Fibroblast of lung (primary cell): ENCODE measurements at places on chromosomes 5 and 9.

DNA sequence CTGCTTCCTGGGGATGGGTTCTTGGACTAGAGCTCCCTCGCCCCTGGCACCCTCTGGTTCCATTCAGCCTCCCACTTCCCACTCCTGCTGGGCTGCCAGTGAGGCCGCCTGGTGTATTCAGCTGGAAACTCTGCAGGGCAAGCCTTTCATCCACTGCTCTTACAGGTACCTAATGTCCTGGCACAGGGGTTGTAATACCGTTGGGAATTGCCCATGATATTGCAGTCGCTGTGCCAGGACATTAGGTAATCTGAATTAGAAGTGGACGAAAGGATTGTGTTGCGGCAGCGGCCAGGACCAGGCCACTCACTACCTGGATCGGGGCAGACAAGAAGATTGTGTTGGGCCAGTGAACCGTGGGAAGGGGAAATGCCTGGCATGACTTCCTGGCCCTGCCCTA lies 13.1 kb downstream of the TMOD1 start:
- no peak for DNase-seq

DNA sequence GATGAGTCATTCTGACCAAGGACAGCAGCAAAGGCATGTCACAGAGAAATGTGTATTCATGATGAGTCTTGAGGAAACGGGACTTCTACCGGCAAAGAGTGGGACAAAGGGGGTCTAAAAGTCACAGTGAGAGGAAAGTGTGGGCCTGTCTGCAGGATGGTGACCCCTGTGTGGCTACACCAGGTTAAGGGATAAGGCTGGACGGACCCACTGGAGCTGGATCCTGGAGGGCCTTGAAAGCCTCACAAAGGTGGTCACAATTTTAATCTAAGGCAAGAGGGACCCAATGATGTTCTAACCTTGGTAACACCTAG lies 176.5 kb downstream of the CDK5RAP2 start:
- no peak for DNase-seq

GRCh38 chr5:81855591-81855990 lies 104.7 kb upstream of the SSBP2 start:
- DNase-seq = no peak

DNA sequence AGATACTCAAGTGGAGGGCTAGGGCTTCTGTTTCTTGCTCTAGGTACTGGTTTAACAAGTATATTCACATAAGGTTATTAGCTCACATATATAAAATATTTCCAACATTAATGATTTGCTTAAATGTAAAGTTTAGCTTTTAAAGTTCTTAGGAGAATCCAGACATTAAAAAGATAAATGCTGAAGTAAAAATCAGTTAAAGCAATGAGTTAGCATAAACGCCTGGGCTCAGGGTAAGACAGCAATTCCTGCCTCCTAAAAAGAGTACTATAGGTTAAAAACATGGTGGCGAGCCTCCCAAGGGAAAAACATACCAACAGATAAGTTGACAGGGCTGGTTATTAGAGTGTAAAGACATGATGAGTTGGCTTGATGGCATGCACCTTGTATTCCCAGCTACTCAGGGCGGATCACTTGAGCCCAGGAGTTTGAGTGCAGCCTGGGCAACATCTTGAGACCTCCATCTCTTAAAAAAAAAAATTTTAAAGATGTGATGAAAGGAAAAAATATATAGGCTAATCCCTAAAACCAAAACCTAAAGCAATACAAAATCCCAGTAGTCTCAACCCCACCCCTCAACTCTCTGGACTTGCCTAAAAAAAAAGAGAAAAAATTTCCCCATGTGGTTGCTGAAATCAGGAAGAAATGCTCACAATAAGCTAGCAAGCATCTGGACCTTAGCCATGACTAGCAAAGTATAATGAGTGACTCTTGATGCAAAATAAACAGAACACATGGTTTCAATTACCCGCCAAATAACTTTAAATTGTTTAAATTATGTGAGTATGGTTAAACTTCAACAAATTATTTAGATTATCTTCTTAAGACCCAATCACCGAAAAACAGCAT lies 3.6 kb downstream of the GOLPH3 start:
- DNase-seq = peak; percentile 96

DNA sequence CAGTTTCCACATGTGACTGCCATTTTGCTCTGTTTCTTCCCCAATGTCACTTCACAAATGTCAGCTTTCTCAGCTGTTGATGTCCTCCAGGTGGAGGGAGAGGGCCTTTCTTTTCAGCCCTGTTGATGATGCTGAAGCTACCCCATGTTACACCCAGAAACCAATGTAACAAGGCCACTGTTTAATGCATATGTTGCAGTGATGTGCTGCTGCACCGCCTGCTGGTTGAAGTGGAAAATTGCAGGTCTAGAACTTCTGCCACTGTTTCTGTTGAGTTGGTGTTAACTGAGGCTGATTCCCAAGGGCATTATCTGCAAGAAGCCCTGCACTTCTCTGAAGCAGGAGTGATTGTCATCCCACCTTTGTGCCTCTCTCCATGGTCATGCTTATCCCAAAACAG lies 428.4 kb downstream of the KDM4C start:
- no peak for DNase-seq

- peak; percentile 38 for DNase-seq
Observed at GRCh38 chr9:37801287-37801850, 772 bp downstream of the DCAF10 start.

- DNase-seq = peak; percentile 15
Observed at GRCh38 chr5:72760259-72760658, 56.2 kb upstream of the TNPO1 start.

DNA sequence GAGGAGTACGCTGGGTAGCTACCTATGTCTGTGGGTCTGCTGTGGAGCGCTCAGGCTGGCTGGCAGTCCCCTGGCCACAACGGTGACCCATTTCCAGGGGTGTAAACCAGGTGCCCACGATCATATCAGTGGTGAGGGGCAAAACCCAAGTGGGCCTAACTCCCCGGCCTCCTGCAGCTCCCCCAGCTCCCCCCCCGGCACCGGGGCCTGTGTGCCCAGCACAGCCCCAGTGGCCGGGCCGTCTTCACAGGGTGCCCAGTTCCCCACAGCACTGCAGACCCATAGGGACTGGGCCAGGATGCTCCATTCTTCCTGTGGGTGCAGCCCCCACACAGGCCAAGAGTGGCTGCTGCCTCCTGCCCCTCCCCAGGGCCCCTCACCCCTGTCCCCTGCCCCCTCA lies 958 bp upstream of the LCN8 start:
- DNase-seq = no peak

GRCh38 chr5:73215531-73215890 lies 42.5 kb downstream of the TMEM174 start:
- DNase-seq = no peak

- no peak for DNase-seq
Observed at GRCh38 chr9:116319480-116319879, 165.9 kb downstream of the PAPPA start.

DNA sequence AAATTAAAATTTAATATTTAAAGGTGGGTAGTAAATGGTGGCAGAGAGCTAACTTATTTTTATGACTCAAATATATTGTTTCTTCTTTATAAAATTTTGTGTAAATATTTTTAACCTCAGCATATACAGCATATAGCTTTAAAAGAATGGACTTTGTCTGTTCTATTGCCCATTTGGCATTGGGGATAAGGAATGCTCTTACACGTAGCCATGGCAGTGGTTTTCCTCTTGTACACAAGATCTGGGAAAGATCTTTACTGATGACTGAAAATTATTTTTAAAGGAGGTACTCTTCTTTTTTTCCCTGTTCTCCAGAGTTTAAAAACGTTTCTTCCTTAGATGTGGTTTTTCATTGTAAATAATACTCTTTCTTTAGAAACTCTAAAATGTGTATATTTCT lies 75.0 kb downstream of the PBX3 start:
- no peak for DNase-seq

DNA sequence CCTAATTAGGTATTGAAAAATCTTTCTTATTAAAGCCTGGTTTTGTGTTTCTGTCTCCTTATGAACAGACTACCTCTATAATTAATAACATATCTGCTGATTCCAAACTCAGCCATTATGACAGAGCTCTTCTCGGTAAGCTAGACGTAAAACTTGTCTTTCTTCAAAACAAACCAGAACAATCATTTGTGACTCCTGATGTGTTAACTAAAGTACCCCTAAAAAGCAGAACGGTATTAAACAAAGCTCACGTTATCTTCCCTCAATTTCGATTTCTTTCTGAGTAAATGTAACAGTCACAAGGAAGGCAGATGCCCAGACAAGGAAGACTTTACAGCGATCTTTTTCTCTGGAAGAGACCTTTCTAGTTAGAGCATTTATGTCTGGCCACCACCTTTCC lies 1.8 kb downstream of the SEMA5A start:
- DNase-seq = no peak

GRCh38 chr5:172380301-172380986 lies 73.9 kb downstream of the SH3PXD2B start:
- DNase-seq = no peak

- DNase-seq = no peak
Observed at GRCh38 chr5:130964231-130965202, 200.5 kb downstream of the HINT1 start.

GRCh38 chr5:59745415-59745863 lies 148.1 kb downstream of the PDE4D start:
- peak; percentile 80 for DNase-seq

DNA sequence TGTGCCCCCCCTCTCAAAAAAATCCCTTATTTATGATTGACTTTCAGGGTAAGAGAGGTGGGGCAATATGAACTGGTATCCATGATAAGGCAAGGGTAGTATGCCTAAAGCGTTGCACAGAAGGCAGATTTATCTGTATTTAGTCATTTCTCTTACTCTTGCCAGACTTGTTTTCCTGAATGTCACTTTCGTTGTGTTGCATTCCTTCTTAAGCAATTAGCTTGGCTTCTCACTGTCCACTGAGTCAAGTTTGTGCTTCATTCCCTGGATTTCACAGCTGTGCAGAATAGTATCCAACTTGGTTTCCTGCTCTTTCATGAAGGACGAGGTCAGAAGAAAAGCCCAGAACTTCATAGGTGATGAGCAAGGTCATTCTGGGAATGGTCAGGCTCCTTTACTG lies 301.5 kb upstream of the ACTBL2 start:
- DNase-seq = peak; percentile 40

DNA sequence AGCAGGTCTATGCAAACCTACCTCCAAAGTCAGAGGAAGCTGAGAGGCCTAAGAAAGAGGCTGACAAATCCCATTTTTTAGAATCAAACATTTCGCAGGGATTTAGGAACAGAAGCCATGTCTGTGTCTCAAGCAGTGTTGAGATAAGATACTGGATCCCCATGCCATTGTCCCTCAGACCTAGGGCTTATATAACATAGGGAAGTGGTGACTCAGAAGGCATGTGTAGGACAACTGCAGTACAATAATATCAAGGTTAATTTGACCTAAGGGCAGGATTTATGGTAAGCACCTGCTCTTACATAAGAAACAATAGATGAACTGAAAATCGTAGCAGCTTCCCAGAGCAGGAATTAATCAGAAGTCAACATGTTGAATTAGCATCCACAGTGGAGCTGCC lies 459.4 kb downstream of the ANXA1 start:
- peak; percentile 3 for DNase-seq

DNA sequence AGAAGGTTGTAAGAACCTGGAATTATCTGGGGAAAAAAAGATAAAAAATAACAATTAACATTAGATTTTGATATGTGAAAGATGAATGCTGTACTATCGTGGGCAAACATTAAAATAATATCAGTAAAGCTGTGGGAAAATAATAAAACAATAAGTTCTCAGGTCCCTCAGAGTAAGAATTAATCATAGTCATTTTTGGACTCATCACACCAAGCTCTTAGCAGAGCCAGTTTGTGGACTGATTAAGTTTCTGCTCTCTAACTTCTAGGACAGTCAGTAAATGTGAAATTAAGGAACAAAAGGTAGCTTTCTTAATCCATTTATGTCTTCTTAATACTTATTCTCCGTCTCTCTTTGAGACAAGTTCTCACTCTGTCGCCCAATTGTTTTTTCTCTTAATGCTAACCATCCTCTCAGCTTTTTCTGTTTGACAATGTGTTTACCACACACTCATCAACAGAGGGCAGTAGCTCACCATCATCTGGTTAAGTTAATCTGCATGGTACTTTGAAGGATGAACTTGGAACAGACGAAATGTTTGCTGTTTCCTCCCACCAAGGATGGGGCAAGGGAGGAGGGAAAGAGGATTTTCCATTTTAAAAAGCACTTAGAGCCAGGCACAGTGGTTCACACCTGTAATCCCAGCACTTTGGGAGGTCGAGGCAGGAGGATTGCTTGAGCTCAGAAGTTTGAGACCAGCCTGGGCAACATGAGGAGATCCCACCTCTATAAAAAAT lies 5.3 kb upstream of the ACO1 start:
- peak; percentile 68 for DNase-seq

- DNase-seq = no peak
Observed at GRCh38 chr5:178356431-178356872, 123.8 kb upstream of the PHYKPL start.

GRCh38 chr5:113480243-113480642 lies 8.0 kb downstream of the MCC start:
- peak; percentile 14 for DNase-seq

- no peak for DNase-seq
Observed at GRCh38 chr5:8954801-8955200, 591.1 kb downstream of the SEMA5A start.

DNA sequence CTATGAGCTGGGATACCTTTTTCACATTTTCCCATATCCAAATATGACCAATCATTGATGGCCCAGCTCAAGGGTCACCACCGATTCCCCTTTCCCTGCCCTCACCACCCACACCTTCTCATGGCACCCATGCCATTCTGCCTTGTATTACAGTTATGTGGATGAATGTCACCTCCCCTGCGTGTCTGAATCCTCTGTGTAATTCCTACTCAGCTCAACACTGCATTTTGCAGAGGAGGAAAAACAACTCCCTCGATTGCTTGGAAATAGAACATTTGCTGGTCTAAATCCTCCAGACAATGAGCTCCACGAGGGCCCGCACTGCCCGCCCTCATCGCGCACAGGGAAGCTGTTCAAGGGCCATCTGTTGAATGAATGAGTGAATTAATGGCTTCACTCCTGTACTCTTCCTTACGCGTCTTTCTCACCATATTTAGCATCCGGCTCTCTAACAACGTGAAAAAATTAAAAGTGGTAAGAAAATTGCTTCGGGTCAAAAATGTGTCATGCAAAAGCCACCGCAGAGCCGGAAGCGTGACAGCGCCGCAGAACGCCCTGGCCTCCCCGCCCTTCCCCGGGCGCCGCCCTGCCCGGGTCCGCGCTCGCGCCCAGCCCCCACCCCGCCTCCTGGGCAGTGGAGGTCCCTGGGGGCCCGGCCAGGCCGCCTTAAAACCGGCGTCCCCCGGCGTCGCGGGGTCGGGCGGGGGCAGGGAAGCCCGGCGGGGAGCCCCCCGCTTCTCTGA lies 704 bp downstream of the SUSD1 start:
- DNase-seq = peak; percentile 45

GRCh38 chr5:157961896-157962590 lies 103.1 kb upstream of the CLINT1 start:
- DNase-seq = no peak

GRCh38 chr5:5658226-5658625 lies 235.7 kb downstream of the ICE1 start:
- DNase-seq = peak; percentile 44
